ENCODE measurements at places on chromosomes 5 and 9. TPM values are rescaled to one million over a fixed set of nuclear protein-coding genes. Genes with fewer than 3 reads are reported as not detected.

The SLC6A18 gene
- not detected for total RNA-seq

DNA sequence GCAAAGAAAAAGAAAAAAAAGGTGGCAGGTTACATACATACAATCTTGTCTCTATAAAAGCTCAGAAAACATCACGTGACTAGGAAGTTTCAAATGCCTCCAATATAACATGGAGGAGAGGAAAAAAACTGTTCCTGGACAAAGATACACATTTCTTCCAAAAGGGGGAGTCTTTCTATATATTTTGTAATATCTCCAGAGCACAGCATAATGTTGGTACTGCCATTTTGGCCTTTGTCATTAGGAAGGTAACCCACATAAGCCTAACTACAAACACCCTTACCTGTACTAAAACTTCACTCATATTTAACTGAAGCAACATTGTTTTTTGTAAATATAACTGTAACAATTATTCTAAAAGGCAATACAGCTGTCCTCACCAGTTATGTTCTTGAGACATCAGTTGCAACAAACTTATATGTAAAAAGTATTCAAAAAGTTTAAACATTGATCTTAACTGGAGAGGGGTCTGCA, 1.2 kb upstream of the BTF3 start:
- H3K4me3 ChIP-seq, result no peak overlapping the region
- no peaks in the 10 kb centered on the region for H3K36me3 ChIP-seq
- no peak overlapping the region for H3K27ac ChIP-seq
- DNase-seq, result no peak
- H3K27me3 ChIP-seq, result no peaks in the 10 kb centered on the region
- H3K4me1 ChIP-seq, result peaks cover 2% of the 10 kb centered on the region

DNA sequence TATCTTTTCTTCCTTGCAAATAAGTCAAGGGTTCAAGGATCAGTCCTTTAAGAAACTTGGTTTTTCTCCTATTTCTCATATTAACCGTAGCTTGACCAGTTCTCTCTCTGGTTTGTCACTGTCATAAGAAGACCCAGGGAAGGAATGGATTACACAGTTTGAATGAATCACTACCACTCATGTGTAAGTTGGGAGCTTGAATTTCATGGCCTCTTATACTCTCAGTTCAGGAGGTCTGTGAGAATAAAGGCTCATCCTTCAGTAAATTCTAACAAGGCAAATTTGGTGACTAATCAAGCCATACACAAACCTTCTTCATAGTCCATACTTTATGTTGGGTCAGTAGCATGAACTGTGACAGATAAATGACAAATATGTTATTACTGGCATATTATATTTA, 323.1 kb upstream of the ACTBL2 start:
- no peak for DNase-seq
- H3K36me3 ChIP-seq, result no peaks in the 10 kb centered on the region
- no peak overlapping the region for H3K27ac ChIP-seq
- H3K4me3 ChIP-seq, result no peak overlapping the region

DNA sequence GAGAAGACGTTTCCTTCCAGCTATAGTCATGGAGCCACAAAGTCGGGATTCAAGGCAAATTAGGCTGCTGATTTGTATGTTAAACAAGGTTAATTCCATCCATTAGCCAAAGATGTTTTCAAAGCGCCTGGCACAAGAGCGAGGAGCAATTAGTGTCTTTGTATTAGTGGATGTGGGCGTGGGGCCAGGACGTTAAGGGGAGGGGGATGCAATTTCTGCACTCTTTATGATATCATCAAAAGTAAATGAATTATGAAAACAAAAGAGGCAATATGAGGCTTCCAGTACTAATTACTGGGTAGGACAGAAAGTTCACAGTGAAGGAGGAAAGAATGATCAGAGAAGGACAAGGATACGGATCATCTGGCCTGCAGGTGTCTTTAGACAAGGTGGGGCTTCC, 230.9 kb upstream of the MSX2 start:
- H3K27me3 ChIP-seq, result no peaks in the 10 kb centered on the region
- no peak for DNase-seq
- no peak overlapping the region for H3K27ac ChIP-seq
- H3K4me3 ChIP-seq, result no peak overlapping the region
- no peaks in the 10 kb centered on the region for H3K4me1 ChIP-seq
- H3K36me3 ChIP-seq, result no peaks in the 10 kb centered on the region

The HCN1 gene
- total RNA-seq, result 0.18 TPM

The WNT8A gene
- total RNA-seq, result not detected

The HSPB3 gene
- total RNA-seq, result not detected

The CTXN3 gene
- total RNA-seq, result not detected

DNA sequence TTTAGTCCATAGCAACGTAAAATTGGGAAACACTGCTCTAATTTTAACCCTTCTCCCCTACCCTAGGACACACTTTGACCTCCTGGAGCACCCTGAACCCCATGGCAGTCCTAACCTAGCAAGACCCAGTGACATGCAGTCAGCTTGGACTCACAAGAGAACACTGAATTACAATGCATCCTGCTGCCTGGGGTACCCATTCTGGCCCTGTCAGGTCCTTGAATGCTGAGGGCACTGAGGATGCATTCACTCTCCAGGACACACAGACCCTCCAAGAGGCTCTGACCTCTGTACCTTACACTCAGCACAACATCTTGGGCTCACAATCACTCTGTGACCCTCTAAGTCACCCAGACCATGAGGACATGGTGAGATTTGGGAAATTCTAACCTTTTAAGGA, 1.8 kb upstream of the PROP1 start:
- no peak for DNase-seq
- no peak overlapping the region for H3K4me3 ChIP-seq
- no peaks in the 10 kb centered on the region for H3K4me1 ChIP-seq
- no peaks in the 10 kb centered on the region for H3K27me3 ChIP-seq
- H3K36me3 ChIP-seq, result no peaks in the 10 kb centered on the region
